Chondrocyte (in vitro differentiated cells): ENCODE measurements at places on chromosomes 6 and 20. TPM values are rescaled to one million over a fixed set of nuclear protein-coding genes. Genes with fewer than 3 reads are reported as not detected.

The VGLL2 gene
- total RNA-seq = not detected in 3 replicates

DNA sequence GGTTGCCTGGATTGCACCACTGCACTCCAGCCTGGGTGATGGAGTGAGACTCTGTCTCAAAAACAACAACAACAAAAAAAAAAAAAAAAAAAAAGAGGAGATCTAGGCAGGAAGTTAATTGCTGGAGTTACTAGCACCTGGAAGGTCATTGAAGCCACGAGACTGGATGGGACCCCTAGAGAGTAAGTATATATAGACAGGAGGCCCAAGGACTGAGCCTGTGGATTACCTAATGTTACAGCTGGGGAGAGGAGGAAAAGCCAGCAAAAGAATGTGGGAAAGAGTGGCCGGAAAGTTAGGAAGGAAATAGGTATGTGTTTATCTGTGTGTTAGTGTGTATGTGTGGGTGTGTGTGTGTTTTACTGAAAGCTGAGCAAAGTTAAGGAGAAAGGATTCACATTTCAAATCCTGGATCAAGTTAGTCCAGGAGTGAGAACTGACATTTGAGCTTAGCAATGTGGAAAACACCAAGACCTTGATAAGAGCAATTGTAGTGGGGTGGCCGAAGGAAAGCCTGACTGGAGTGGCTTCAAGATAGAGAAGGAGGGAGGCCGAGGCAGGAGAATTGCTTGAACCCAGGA lies 38.4 kb downstream of the ANKRD6 start:
- H3K36me3 ChIP-seq = no peaks in the 10 kb centered on the region
- no peaks in the 10 kb centered on the region for H3K27me3 ChIP-seq
- no peak overlapping the region for H3K27ac ChIP-seq
- H3K4me1 ChIP-seq = peaks cover 29% of the 10 kb centered on the region
- H3K4me3 ChIP-seq = no peak overlapping the region

DNA sequence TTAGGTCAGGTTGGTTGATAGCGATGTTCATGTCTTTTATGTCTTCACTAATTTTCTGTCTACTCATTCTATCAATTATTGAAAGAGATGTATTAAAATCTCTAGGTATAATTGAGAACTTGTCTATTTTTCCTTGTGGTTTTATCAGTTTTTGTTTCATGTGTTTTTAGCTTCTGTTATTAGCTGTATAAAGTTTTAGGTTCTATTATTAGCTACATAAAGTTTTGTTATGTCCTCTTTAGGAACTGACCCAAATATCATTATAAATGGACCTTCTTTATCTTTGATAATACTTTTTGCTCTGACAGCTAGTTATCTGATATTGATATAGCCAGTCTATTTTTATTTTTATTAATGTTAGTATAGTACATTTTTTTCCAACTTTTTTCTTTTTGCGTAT lies 92.4 kb upstream of the TMEM170B start:
- no peaks in the 10 kb centered on the region for H3K27me3 ChIP-seq
- peaks cover 5% of the 10 kb centered on the region for H3K36me3 ChIP-seq
- no peak overlapping the region for H3K27ac ChIP-seq
- H3K4me3 ChIP-seq = no peak overlapping the region
- DNase-seq = no peak
- no peaks in the 10 kb centered on the region for H3K4me1 ChIP-seq

DNA sequence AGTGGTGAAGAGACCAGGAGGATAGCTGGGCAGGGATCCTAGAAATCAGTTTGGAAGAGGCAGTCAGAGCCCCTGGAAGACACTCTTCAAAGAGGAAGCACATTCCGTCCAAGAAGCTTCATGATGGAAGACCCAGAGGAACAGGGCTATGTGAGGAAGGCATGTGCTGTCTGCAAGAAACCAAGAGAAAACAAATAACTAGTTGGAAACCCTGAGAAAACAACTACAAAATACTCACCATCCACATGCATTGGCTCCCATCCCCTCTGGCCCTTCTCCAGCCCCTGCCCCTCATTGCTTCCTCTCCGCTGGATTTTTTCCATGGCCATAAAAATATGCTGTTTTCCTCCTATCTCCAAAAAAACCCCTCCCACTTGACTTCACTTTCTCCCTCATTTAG lies 40.9 kb upstream of the SMOC2 start:
- no peak for DNase-seq
- no peaks in the 10 kb centered on the region for H3K4me1 ChIP-seq
- H3K27me3 ChIP-seq = peaks cover 22% of the 10 kb centered on the region
- peaks cover 9% of the 10 kb centered on the region for H3K36me3 ChIP-seq

DNA sequence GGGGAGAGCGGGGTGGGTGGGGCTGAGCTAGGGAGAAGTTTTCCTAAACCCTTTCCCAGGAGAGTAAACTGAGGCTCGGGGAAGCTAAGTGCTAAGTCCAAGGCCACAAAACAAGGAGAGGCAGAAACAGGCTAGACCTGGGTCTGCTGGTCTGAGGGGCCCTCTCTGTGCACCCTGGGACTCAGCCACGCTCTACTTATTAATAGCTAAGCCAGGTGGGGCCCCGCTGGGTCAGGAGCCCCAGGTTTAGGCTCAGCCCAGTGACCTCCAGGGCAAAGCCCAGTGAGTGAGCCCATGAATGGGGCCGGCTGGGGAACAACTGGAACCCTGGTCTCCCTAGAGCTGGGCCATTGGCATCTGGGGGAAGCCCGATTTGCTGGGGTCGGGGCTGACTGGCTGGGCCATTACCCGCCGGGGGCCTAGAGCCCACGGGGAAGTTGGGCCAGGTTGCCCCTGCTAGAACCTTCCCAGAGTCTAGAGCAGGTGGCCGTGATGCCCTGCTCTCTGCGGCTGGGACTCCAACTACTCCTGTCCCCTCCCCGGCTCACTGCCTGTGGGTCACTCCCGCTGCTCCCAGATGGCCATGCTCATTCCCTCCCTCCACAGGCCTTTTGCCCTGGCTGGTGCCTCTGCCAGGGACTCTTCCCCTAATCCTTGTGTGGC lies 24.1 kb upstream of the NOL4L start:
- H3K27ac ChIP-seq = no peak overlapping the region
- no peak for DNase-seq
- H3K27me3 ChIP-seq = peaks cover 17% of the 10 kb centered on the region
- no peaks in the 10 kb centered on the region for H3K4me1 ChIP-seq
- H3K4me3 ChIP-seq = no peak overlapping the region

DNA sequence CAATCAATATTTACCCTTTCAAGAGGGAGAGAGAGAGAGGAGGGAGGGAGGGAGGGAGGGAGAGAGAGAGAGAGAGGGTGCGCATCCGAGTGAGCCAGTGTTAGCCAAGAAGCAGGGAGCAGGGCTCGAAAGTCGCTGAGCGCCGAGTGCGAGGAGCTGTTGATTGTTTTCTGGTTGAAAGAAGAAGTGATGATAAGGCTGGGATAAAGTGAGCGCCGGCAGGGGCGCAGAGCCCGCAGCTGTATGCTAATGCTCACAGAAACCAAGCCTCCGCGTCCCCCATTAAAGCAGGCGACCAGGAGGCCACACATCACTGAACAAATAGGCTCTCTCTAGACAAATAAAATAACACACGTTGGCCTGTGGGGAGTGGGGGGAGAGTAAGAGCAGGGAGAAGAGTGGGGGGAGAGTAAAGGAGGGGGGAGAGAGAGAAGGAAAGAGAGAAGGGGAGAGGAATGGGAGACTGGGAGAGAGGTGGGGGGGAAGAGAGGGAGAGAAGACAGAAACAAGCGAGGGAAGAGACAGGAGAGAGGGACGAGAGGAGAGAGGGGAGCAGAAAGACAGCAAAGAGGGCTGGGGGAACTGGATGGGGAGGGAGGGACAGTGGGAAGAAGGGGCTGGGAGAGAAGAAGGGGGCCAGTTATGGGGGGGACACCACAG lies 5.0 kb upstream of the INSM1 start:
- H3K27me3 ChIP-seq = peaks cover 70% of the 10 kb centered on the region
- H3K4me3 ChIP-seq = no peak overlapping the region
- H3K36me3 ChIP-seq = no peaks in the 10 kb centered on the region
- no peak overlapping the region for H3K27ac ChIP-seq

The CCN5 gene
- 1.6 to 1.7 TPM (median 1.7 TPM) in 3 replicates for total RNA-seq

DNA sequence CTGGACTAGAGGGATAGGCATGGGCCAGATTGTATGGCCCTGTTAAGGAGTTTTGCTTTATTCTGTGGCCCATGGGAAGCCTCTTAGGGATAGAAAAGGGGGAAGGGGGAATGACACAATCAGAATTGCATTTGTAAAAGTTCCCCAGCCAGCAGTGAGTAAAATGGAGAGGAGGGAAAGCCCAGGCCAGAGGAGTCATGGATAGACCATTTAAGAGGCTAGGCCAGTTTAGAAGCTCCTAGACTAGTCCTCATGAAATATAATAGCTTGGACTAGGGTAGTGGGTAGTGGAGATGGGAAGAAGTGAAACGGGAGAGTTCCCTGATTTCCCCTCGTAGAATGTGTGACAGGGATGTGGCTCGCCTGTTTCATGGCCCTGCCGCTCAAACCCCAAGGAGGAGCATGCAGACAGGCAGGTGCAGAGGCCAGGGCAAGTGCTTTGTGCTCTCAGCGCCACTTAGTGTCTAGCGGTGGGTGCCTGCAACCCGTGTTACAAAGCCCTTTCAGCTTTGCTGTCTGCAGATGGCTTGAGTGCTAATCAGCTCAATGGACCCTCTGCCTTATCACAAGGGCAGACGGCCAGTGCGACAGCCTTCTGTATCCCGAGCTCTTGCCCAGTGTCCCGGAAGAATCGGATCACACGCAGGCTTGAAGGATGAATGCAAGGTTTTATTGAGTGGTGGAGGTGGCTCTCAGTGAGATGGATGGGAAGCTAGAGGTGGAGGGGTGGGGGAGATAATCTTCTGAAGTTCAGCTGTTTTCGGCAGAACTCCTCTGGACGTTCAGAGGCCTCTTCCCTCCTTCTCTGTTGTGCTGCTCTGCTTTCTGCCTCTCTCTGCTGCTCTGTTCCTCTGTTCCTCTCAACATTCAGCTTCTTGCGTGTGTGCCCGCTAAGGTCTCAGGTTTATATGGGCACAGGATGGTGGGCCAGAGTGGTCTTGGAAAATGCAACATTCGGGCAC lies 141.1 kb downstream of the CEP57L1 start:
- H3K4me1 ChIP-seq = peaks cover 12% of the 10 kb centered on the region
- no peaks in the 10 kb centered on the region for H3K27me3 ChIP-seq
- H3K27ac ChIP-seq = no peak overlapping the region
- H3K4me3 ChIP-seq = no peak overlapping the region
- no peaks in the 10 kb centered on the region for H3K36me3 ChIP-seq
